ENCODE measurements at places on chromosomes 7 and 10. TPM values are rescaled to one million over a fixed set of nuclear protein-coding genes. Genes with fewer than 3 reads are reported as not detected.

HYAL4 gene
- not detected for polyA plus RNA-seq

TIMM23 gene
- polyA plus RNA-seq = 94.6 TPM

WEE2 gene
- polyA plus RNA-seq = not detected

IQUB gene
- 0.01 TPM for polyA plus RNA-seq

GRCh38 chr7:47336472-47337425 lies 245.2 kb downstream of the TNS3 start:
- DNase-seq = no peak

STOX1 gene
- polyA plus RNA-seq = 0.06 TPM

OPN1SW gene
- not detected for polyA plus RNA-seq

XRCC2 gene
- 2.4 TPM for polyA plus RNA-seq

ENTPD7 gene
- polyA plus RNA-seq = 10.1 TPM

AKR1D1 gene
- not detected for polyA plus RNA-seq

- no peak for DNase-seq
Observed at GRCh38 chr10:88623835-88624234, 37.3 kb downstream of the LIPJ start.

DNA sequence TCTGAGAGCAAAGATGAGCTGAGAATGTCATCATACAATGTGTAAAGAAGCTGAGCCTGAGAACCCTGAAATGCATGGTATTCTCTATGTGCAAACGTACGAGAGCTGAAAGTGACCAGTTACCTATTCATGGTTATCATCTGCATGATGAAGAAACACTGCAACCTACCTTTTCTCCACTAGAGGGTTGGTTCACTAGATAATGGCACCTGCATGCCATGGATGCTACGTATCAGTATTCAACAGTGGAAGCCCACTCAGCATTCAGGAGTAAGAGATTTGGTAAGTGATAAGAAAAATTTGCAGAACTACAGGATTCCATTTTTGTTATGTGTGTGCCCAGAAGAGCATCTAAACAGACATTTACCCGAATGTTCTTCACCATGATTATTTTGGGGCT lies 145.4 kb downstream of the PTPRN2 start:
- no peak for DNase-seq

GIMAP2 gene
- polyA plus RNA-seq = 21.3 TPM

- no peak for DNase-seq
Observed at GRCh38 chr10:6342096-6342685, 139.5 kb downstream of the PFKFB3 start.

GARIN1A gene
- 0.65 TPM for polyA plus RNA-seq

Data from endothelial cell of umbilical vein (primary cell).